ENCODE measurements at places on chromosomes 13 and 19.

DNA sequence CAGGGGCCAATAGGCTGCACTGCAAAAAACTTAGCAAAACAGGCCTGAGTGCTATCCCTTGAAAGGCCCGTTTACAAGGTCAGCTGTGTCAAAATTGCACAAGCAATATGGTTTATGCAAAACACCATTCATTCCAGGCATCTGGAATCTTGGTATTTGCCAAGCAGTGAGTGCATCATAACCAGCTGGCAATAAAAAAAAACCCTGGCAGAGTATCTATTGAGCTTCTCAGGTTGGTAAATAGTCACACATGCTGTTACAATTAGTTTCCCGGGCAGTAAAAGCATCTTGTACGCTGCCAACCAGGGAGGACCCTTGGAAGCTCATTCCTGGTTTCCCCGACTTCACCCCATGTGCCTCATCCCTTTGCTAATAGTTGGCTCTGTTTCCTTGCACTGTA lies 21.3 kb downstream of the ZNF77 start:
- no peak for DNase-seq

- no peak for DNase-seq
These were observed 68.8 kb downstream of the TSHZ3 start for GRCh38 chr19:31280287-31281006.

DNA sequence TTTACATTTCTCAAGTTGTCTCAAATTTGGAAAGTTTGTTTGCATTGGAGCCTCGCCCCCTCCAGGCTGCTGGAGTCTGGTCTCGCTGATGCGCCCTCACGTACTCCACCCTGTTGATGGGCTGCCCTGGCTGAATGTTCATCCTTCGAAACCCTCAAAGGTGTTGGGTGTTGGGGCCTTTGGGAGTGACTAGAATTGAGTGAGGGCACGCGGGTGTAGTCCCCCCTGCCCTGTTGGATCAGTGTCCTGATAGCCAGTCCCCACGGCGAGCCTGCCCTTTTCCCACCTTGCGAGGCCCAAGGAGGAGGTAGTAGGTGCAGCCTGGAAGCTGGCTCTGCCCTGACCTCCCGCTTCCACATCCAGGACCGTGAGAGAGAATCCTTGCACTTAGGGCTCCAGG lies 14.8 kb downstream of the TFDP1 start:
- no peak for DNase-seq

- no peak for DNase-seq
These were observed 838 bp upstream of the MYADM start for GRCh38 chr19:53866865-53867224.

DNA sequence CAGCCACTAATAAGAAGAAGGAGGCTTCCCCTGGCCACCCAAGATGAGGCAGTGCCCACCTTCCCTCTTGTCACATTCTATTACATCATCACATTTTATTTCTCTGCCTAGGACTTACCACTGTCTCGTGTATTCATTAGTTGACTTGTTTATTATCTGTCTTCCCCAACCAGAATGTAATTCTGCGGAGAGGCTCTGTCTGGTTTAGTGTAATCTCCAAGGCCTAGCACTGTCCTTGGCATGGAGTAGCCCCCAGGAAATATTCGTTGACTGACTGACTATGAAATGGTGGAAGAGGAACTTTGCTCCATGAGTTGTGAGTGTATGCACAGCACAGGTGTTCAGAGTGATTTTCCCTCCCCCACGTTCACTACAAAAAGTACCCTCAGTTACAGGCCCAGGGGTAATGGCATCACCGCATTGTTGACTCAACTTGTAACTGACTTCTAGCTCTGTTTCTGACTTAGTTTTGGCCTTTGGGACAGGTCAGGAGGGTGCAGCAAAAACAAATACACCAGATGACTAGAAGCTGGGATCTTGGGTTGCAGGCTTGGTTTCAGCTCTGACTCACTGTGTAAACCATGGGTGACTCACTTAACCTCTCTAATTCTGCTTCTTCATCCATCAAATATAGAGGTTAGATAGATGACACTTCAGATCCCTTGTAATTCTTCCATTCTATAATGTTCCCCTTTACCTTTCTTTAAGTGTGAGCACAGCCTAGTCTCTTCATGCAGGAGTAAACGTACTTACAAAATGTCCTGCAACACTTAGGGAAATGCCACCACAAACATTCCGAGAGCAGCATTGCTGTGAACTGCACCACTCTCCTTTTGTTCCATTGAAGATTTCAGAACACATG lies 229.7 kb downstream of the KCNRG start:
- peak; percentile 88 for DNase-seq

- DNase-seq: no peak
These were observed 68.4 kb downstream of the EPS15L1 start for GRCh38 chr19:16403151-16403977.

DNA sequence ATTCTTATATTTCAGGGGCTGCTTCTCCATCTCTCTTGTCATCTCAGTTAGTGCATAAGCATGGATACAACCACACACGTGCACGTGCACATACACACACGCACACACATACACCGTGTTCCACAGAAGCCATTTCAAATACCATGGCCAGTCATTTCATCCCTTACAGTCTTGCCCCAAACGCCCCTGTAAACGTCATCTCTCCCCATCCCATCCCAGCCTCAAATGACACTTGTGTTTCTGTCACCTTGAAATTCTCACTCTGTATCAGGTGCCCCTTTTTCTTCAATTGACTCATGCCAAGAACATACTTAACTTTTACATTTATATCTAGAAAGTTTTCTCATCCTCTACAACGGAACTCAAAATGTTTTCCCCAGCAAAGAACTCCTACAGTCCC lies 220.5 kb downstream of the IRS2 start:
- no peak for DNase-seq

DNA sequence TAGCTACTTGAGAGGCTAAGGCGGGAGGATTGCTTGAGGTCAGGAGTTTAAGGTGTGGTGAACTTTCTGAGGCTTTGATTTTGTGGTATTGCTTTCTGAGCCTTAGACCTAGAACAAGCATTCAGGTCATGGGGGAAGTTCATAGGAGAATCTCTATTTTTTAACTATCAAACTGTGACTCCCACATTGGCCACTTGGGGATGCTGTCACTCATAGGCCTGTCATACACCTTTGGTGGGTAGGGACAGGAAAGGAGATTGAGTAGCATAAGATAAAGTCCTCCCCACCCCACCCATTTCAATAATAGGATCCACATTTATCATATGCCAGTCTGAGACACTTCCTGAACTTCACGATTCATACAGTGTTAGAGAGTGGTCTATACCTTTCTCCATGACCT lies 41.9 kb upstream of the PSG2 start:
- DNase-seq: no peak

DNA sequence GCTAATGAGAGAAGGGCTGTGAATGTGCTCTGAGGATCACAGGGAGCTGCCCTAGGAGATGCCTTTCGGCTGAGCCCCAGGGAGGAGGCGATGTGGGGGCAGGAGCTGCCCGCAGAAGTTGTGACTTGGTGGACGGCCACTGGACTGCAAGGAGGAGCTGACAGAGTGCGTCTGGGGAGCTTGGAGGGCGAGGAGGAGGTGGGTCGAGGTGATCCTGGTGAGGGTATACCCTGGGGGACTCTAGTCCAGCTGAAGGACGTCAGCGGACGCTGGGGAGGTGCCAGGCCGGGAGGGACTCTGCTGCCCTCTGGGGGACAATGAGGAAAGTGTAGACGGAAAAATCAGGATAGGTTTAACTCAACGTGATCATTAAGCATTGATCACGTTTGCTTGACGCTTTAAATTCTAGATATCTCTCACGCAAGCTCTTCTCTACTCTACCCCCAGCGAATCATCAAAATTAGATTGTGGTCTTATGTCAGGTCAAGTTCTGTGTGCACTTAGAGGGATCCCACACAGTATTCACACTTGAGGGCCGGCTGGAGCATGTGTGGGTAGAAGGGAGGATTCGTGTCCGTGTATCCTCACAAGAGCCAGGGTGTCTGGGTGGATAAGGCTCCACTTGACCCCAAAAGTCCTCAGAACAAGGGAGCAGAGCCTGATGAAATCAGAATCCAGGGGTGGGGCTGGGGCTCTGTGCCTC lies 3.3 kb upstream of the CEACAM7 start:
- DNase-seq: no peak

GRCh38 chr19:31285744-31286143 lies 63.5 kb downstream of the TSHZ3 start:
- peak; percentile 14 for DNase-seq

GRCh38 chr13:113172419-113172926 lies 14.0 kb downstream of the PROZ start:
- DNase-seq: no peak

Measured in kidney glomerular epithelial cell (primary cell).